ENCODE measurements at places on chromosomes 5 and 9. TPM values are rescaled to one million over a fixed set of nuclear protein-coding genes. Genes with fewer than 3 reads are reported as not detected.

FOXD4L5 gene
- total RNA-seq: not detected

FAM170A gene
- total RNA-seq: not detected

PPP2R2B gene
- total RNA-seq: 1.3 TPM

CER1 gene
- not detected for total RNA-seq

GPR151 gene
- not detected for total RNA-seq

MPDZ gene
- 0.53 TPM for total RNA-seq

FCHSD1 gene
- 20.5 TPM for total RNA-seq

CTXN3 gene
- total RNA-seq: not detected

NPDC1 gene
- total RNA-seq: 33.0 TPM

FSTL4 gene
- 0.46 TPM for total RNA-seq

HSPB3 gene
- not detected for total RNA-seq

CREBRF gene
- total RNA-seq: 7.2 TPM

NLN gene
- 29.7 TPM for total RNA-seq

CSF2 gene
- 283 TPM for total RNA-seq

TXNDC8 gene
- total RNA-seq: not detected

GCNT4 gene
- 1.3 TPM for total RNA-seq

C9orf43 gene
- total RNA-seq: 1.4 TPM

MCC gene
- total RNA-seq: 1.2 TPM

ZNF354C gene
- total RNA-seq: 3.9 TPM

SLC45A2 gene
- not detected for total RNA-seq

RLN1 gene
- 0.50 TPM for total RNA-seq

CARD9 gene
- total RNA-seq: 1.4 TPM

IL4 gene
- total RNA-seq: 18.5 TPM

PALM2AKAP2 gene
- not detected for total RNA-seq

ARHGEF39 gene
- 1.2 TPM for total RNA-seq

CD274 gene
- total RNA-seq: 33.7 TPM

PRRX2 gene
- total RNA-seq: 1.3 TPM

FRMD3 gene
- total RNA-seq: 0.43 TPM

PHF19 gene
- 75.1 TPM for total RNA-seq

All from activated T-cell treated with anti-CD3 and anti-CD28 coated beads, Interleukin-2, amount 50 U/mL, for 4 hours (primary cell).